ENCODE measurements at places on chromosomes 16 and 17. TPM values are rescaled to one million over a fixed set of nuclear protein-coding genes. Genes with fewer than 3 reads are reported as not detected.

Gene FBXW10
- 1.0 TPM for polyA plus RNA-seq

Gene ZNF276
- 20.9 TPM for polyA plus RNA-seq

Gene PMFBP1
- 9.2 TPM for polyA plus RNA-seq

Gene CSF3
- not detected for polyA plus RNA-seq

Gene ZFHX3
- polyA plus RNA-seq = 25.3 TPM

Gene C16orf82
- polyA plus RNA-seq = not detected

Gene MPO
- polyA plus RNA-seq = 3.9 TPM

Gene LITAFD
- polyA plus RNA-seq = not detected

Gene ZKSCAN2
- 10.9 TPM for polyA plus RNA-seq

Gene CMC2
- polyA plus RNA-seq = 60.4 TPM

Gene HSD17B2
- 12.6 TPM for polyA plus RNA-seq

Gene KRTAP4-3
- polyA plus RNA-seq = not detected

Gene LGALS9B
- polyA plus RNA-seq = not detected

Gene CPHXL2
- polyA plus RNA-seq = not detected

Gene MATCAP1
- polyA plus RNA-seq = 66.9 TPM

All from left renal cortex interstitium (tissue), 4 donors.